ENCODE measurements at places on chromosomes 5 and 9.

DNA sequence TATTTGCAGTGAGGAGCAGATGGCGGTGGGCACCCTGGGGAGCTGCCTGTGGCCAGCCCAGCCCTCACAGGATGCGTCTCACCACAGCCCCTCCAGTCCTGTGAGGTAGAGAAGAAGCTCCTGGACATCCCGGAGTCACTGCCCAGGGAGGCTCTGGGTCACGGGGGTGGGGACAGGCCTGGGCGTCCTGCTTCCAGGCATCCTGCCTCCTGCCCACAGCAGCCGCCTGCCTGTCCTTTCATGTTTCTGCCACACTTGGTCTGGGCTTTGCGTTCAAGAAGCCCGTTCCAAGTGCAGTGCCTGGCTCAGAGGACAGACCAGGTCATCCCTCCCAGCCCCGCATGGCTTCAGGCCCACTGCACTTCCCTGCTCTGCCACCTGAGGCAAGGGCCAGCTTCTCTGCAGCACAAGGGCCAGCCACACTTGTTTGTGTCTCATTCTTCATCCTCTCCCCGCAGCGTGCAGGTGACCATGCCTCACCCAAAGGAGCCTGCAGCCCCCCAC, 38.2 kb downstream of the ZDHHC11B start:
- DNase-seq: no peak

GRCh38 chr9:131319486-131319885, 30.0 kb downstream of the PLPP7 start:
- no peak for DNase-seq

- DNase-seq: no peak
Observed at GRCh38 chr5:142421621-142422397, 97.0 kb upstream of the SPRY4 start.

- no peak for DNase-seq
Observed at GRCh38 chr9:81737871-81738507, 48.6 kb upstream of the TLE1 start.

DNA sequence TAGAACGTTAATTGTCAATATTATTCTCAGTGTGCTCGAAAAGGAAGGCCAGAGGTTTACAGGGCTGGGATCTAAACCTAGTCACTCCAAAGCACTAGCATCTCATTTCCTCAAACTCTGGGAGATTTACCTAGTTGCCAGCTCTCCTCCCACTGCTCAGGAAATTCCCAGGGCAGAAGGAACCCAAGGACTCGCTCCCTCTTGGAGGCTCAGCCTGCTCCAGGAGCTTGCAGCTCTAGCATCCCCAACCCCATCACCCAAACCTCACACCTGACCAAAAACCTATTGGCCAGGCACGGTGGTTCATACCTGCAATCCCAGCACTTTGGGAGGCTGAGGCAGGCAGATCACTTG, 26.0 kb downstream of the SERINC5 start:
- DNase-seq: no peak

DNA sequence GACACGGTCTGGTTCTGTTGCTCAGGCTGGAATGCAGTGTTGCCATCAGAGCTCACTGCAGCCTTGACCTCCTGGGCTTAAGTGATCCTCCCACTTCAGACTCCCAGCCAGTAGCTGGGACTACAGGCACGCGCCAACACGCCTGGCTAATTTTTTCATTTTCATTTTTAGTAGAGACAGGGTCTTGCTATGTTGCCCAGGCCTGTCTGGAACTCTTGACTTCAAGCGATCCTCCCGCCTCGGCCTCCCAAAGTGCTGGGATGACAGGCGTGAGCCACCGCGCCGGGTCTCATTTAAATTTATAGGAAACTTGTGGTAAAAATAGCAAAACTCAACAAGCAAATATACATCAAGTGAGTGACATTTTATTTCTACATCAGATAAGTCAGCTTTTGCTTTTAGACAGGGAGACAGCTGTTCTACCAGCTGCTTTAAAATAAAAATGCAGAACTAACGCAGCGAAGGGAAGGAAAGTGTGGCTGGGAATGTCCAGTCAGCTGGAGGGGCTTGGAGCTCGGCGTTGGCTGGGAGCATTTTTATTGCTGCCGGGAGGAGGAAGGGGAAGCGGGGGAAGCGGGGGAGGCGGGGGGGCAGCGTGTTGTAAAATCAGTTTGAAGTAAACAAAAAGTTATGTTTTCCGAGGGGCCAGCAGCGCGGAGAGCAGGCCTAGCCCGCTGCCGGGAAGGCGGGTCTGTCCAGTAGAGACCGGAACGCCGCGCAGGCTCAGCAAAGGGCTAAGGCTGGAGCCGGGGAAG, 707 bp upstream of the ZFYVE16 start:
- no peak for DNase-seq

DNA sequence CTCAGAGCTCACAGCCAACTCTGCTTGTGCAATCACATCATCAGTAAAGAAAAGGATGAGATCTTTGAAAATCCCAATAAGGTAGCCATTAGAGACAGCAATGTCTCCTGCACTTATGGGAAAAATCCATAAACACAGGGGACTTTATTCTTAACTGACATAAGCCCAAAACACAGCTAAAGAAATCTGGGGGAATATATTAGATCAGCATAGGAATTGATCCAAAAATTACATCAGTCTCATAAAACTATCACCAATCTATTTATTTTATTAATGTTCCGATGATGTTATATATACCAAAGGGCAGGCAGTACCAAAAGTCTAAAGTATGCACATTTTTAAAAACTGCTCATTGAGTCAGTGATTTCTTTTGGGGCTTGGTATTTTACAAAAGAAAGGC, 6.9 kb downstream of the MRPS27 start:
- no peak for DNase-seq
